ENCODE measurements at places on chromosomes 1 and 21.

- no peaks in the 10 kb centered on the region for H3K4me1 ChIP-seq
- no peaks in the 10 kb centered on the region for H3K27me3 ChIP-seq
- H3K27ac ChIP-seq = no peak overlapping the region
- H3K4me3 ChIP-seq = no peak overlapping the region
Measured at GRCh38 chr1:82697965-82698364, 897.2 kb downstream of the ADGRL2 start.

GRCh38 chr1:219498666-219499065 is 114.2 kb downstream of the ZC3H11B start:
- H3K27ac ChIP-seq = no peak overlapping the region
- no peak for DNase-seq
- no peaks in the 10 kb centered on the region for H3K4me1 ChIP-seq

GRCh38 chr1:173590557-173590956 is 12.3 kb downstream of the SLC9C2 start:
- peaks cover 8% of the 10 kb centered on the region for H3K27me3 ChIP-seq
- no peaks in the 10 kb centered on the region for H3K36me3 ChIP-seq
- H3K4me3 ChIP-seq = no peak overlapping the region

- peaks cover 35% of the 10 kb centered on the region for H3K27me3 ChIP-seq
- no peak overlapping the region for H3K4me3 ChIP-seq
- DNase-seq = peak; percentile 53
Measured at GRCh38 chr1:203340112-203340790, 10.7 kb downstream of the FMOD start.

Data from effector memory CD8-positive, alpha-beta T cell (primary cell).